Activated CD8-positive, alpha-beta memory T cell treated with anti-CD3 and anti-CD28 coated beads, Interleukin-2, amount 10 ng/mL, durations not matched to agents 7 days and 5 days (primary cell): ENCODE measurements at places on chromosomes 6 and 20.

GRCh38 chr6:49801525-49801924 is 14.4 kb upstream of the PGK2 start:
- DNase-seq = no peak

- DNase-seq = no peak
Observed at GRCh38 chr6:134724771-134725340, 225.0 kb downstream of the ALDH8A1 start.

- DNase-seq = no peak
Observed at GRCh38 chr20:13271098-13271497, 50.0 kb downstream of the ISM1 start.

GRCh38 chr6:163866192-163866591 is 451.7 kb downstream of the QKI start:
- no peak for DNase-seq

GRCh38 chr20:56595746-56596475 is 33.2 kb upstream of the TFAP2C start:
- DNase-seq = no peak

DNA sequence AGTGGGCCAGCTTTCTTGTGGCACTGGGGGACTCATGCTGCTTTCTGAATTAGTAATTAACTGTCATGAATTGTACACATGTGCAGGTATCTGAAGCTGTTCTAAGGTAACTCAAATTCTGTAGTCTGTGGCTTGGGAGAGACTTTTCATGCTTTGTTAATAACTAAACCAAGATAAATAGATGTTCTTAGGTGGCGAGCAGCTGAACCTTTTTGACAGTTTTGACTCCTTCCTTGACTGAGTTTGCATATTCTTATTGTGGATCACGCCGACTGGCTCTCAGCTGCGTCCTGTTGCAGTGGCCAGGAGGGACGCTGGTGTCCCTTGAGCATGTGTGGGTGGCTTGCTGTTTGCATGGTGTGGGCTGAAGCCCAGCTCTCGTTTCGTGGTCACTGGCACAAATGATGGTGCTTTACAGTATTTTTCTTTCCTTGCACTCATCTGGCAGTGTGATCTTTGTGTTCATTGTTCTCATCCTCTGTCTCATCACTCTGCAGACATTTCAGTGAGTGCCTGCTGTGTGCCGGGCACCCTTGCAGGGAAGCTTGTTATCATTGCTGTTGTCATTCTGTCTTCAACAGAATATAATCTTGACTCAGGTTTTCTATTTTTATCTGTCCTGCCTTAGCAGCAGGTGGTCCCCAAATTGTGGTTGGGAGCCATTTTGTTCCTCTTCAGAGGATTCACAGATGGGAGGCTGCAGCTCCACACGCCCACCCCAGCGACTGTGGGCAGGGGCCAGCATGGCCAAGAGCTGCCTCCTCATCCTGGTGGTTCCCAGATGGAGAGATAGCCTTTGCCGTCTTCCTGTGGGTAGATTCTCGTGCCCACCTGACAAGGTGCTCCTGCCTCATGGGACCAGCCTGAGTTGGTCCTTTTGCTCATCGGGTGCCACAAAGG is 39.6 kb downstream of the DUSP22 start:
- DNase-seq = no peak

DNA sequence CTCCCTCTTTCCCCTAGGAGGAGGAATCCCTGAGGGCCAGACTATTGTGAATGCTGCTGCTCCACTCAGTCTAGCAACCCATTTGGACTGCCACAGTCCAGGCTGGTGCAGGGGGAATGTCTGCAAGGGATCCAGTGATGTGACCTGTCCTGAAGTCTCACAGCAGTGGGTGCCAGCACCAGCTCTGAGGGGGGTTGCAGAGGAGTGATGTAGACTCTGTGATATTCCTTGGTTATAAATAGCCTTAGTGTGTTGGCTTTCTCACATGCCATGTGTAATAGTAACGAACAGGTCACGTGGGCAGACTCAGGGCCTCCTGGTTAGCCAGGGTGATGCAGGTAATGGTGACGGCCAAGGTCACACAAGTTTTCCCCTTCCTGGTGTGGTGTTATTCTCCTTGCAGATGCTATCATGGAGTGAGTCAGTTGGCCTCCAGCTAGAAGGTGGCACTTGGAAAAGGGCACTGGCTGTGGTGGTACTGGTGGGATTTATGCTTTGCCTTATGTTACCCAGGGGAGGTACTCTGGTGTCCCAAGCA is 404.4 kb downstream of the UTRN start:
- no peak for DNase-seq

- DNase-seq = no peak
Observed at GRCh38 chr6:68760941-68761676, 126.0 kb downstream of the ADGRB3 start.

DNA sequence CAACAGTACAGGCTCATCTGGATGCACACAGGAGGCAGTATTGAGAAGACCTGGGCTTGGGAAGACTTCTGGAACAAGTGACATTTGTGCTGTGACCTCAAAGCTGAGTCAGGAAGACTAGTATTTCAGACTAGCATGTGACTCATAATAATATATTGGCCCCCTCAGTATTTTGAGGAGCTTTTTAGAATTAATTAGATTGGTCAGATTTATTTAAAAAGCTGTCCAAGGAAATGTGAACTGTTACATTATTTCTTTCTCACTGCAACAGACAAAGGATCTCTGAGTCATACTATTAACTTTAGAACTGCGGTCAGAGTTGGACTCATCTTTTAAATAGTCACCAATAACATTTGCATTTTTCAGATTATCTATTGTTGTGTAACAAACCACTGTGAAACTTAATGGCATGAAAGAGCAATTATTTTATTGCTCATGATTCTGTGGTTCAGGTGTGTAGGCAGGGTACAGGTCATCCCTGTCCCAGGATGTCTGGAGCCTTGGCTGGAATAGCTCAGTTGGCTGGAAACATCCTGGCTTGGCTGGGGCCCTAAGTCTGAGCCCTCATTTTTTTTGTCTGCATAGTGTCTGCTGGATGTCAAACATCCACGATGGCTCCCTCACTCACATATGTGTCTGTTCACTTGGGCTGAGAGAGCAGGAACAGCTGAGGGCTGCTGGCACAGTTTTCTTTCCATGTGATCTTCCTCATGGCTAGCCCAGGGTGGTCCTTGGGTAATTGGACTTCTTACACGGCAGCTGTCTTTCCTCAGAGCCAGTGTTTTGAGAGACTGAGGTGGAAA is 46.9 kb downstream of the MAP3K4 start:
- no peak for DNase-seq

DNA sequence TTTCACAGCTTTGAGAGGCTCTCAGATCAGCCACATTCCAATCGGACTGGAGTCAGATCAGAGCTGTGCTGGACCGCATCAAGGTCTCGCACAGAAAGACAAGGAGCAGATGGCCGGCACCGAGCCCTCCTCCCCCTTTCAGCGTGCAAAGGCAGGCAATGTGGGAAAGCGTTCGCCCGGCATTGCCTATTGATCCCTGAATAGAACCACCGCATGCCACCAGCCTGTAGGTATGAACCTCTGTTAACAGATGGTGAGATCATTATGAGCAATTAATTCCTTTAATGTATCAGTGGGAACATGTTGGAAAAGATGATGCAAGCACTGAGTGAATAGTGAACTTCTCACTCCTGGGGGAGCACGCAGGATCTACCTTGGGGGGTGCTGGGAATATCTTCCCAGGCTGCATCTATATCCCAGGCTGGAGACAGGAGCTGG is 117.5 kb upstream of the ID4 start:
- DNase-seq = no peak

DNA sequence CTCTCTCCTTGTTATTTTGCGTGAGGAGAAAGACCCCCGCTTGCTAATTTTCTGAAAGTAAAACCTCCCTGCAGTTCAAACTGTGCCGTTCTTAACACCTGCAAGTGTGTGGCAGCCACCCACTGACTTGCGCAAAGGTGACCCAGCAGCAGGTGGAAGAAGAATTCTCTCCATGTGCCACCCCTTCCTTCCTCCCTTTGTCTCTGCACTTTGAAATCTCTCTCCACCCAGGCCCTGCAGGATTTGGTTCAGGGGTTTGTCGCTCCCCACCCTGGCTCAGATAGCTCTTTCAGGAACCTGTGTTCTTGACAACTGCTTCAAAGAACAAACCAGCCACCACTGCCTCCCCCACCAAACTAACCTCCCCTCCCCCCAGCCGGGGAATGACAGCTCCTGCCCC is 41.4 kb downstream of the ZNF831 start:
- DNase-seq = no peak

GRCh38 chr6:85344996-85345395 is 104.9 kb upstream of the NT5E start:
- DNase-seq = no peak

- DNase-seq = no peak
Observed at GRCh38 chr20:20211274-20211987, 156.5 kb upstream of the INSM1 start.

DNA sequence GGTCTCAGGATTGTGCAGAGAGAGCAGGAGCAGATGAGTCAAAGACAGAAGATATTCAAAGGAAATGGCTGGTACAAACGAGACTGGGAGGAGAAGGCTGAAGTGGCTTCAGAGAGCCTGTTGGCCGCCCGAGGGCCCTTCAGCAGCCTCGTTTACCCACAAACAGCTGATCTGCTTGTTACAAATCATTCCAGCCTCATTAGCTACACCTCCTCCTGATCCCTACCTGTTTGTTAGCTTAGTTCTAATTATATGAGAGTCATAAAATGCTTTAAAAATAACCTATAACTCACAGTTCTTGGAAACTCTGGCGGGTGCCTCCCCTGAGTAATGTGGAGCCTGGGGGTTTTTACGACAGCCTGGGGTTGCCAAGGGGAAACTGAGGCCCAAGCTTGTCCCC is 12.6 kb downstream of the GLP1R start:
- DNase-seq = no peak

DNA sequence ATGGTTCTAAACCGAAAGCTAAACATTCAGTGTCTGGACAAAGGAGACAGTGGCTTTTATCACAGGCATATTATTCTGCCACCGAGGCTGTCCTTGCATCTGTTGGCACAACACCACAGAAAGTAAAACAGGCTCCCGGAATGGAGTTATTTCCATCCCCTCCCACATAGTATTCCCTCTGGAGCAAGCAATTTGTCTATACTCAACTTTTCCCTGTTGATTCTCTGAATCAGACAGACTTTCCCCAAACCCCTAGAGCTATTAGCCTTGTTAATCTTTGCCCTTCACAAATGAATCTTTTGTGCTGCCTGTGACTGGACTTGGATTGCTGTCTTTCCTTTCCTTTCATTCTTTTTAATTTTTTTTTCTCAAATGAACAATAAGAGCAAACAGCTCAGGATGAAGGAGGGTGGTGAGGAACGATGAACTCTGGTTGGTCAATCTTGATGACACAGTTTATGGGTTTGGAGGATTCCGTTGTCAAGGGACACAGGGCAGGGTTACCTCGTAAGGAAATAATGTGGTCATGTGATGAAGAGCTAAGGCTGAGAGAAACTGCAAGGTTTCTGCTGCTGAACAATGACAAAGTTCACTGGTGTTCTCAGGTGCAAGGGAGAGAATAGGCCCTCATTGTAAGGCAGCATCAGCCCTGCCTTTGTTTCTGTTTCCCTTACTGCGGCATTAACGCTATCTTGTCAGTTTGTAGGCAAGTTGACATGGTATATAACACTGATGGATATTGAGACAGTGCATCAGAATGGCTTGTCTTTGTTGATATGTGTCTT is 275.0 kb upstream of the BMP2 start:
- DNase-seq = no peak

DNA sequence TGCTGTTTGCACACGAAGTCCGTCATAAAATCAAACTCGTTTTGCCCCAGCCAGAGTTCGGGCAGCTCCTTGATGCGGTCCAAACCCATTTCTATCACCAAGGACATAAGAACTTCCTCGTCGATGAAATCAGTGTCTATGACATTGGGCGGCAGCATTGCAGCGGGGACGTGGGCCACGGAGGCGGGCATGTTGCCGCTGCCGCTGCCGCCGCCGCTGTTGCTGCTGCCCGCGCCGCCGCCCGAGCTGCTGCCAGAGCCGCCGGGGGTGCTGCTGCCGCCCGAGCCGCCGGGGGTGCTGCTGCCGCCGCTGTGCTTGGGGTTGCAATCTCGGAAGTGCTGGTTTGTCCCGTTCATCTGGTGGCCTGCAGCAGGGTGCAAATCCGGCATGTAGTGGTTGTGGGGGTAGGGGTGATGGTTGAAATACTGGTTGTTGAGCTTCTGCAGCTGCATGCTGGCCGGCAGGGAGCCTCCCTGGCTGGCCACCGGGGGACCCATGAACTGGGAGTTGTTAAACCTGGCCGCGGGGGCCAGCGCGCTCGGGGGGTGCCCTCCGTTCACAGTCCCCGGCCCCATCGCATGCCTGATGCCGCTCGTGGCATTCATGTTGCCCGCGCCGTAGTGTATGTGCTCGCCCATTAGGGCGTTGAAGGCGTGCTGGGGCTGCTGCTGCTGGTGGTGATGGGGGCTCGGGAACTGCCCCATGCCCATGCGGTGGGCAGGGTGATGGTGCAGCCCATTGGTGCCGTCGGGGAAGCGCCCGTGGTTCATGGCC is 1.1 kb downstream of the CITED2 start:
- DNase-seq = peak; percentile 85

DNA sequence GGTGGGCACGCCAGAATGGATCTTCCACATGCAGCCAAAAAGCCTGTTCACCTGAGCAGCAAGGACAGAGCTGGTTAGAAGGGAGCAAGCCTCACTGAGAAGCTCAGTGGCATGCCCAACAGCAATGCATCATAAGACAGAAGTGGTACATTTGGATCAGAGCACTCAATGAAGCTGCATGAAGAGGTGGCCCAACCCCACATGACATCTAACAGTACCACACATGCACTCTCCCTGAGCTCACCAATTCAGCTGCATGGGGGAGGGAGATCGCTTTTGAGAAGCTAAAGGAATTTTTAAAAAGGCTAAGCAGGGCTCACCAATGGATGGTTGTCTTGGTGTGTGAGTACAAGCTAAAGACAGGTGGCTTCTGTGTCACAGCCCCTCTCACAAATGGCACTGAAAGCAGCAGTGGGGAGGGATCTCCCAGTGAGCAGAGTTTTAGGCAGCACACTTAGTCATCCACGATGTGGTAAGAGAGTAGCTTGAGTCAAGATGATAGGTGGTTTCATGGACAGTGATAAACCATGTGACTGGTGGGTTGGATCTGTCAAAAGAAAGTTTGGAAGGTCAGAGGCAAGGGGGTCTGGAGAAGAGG is 166.6 kb upstream of the TAB2 start:
- peak; percentile 81 for DNase-seq

- DNase-seq = no peak
Observed at GRCh38 chr6:15685619-15686018, 22.8 kb upstream of the DTNBP1 start.

- DNase-seq = peak; percentile 35
Observed at GRCh38 chr20:57649617-57650015, 29.4 kb upstream of the ZBP1 start.

DNA sequence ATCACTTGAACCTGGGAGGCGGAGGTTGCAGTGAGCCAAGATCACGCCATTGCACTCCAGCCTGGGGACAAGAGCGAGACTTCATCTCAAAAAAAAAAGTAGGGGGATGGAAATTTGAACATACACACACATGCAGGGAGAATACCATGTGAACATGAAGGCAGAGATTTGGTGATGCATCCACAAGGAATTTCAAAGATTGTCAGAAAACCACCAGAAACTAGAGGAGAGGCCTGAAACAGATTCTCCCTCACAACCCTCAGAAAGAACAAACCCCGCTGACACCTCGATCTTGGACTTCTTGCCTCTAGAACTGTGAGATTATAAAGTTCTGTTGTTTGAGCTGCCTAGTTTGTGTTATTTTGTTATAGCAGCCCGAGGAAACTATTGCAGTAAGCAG is 125.5 kb downstream of the GPX5 start:
- DNase-seq = no peak
